Caudate nucleus (tissue), 63 donors: ENCODE measurements at places on chromosomes 3 and 15.

GRCh38 chr15:92454555-92455105 lies 60.9 kb downstream of the ST8SIA2 start:
- no peak for DNase-seq

GRCh38 chr15:66057089-66057488 lies 187.8 kb downstream of the RAB11A start:
- no peak for DNase-seq

GRCh38 chr3:128936341-128936740 lies 56.9 kb downstream of the ACAD9 start:
- no peak for DNase-seq

DNA sequence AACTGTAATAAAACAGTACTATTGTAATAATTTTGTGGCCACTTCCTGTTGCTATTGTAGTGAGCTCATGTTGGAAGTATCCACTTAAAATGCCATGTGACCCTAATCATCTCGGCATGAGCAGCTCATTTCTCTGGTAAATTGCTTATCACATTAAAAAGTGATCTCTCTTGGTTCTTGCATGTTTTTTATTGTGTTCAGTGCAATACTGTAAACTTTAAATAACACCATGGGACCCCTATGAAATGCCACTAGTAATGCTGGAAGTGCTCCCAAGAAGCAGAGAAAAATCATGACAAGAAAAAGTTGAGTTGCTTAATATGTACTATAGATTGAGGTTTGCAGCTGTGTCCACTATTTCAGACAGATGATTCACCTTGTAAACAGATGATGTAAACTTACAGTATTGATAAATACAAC lies 45.6 kb downstream of the NMD3 start:
- DNase-seq: no peak

DNA sequence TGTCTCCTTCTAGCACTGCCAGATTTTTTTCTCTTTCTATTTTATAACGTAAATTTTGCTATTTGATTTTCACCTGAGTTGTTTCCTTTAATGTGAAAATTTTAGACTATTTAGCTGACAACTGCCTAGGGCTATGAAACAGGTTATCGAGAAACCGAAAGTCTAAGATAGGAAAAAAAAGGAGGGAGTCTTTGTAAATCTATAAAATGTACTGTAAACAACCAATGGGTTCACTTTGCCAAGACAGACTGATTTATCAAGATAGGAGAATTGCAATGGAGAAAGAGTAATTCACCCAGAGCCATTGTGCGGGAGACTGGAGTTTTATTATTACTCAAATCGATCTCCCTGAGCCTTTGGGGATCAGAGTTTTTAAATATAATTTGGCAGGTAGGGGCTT lies 50.0 kb downstream of the TM4SF18 start:
- DNase-seq: no peak

DNA sequence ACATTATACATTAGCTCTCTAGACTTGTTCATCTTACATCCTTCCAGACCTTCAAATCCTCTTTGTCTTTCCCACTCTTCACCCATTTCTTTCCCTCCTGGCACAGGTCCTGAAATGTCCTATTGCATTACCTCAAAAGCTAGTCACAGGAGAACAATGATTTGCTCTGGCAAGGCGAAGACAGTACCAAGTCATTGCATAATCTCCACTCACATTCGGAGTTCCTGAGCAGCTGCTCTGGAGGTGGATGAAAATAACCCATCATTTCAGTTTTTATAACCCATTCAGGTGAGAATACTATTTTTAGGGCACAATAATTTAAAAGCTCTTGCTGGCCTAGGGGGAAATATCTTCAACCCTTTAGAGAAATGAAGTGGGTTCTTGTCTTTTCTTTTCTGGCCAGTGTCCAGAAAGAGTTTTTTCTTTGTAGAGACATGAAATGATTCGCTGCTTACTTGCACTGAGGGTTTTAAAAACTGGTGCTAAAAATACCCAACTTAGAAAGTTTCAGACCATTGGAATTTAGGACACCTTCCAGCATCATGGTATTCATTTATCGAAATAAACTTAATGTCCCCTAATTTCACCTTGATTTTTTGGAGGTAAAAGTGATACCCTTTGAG lies 23.4 kb upstream of the DYNC1LI1 start:
- no peak for DNase-seq

DNA sequence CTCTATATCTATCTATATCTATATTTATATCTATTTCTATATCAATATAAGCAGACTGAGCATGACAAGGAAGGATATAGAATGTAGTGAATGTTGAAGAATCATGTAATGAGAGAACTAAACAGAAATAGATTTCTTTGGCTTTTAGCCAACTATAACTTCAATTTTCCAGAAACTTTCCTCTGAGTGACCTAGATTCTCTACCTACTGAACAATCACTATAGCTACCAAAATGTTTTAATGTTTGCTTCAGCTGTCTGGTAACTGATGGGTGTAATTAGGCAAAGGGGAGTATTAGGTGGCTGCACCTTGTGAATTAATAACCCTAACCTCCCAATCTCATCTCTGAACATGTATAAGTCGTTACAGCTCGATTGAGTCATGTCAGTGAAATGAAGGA lies 76.4 kb upstream of the ROBO1 start:
- DNase-seq: no peak

- no peak for DNase-seq
Measured at GRCh38 chr15:33915571-33916407, 52.5 kb upstream of the CHRM5 start.

GRCh38 chr3:134647902-134648760 lies 2.7 kb downstream of the KY start:
- DNase-seq: no peak

DNA sequence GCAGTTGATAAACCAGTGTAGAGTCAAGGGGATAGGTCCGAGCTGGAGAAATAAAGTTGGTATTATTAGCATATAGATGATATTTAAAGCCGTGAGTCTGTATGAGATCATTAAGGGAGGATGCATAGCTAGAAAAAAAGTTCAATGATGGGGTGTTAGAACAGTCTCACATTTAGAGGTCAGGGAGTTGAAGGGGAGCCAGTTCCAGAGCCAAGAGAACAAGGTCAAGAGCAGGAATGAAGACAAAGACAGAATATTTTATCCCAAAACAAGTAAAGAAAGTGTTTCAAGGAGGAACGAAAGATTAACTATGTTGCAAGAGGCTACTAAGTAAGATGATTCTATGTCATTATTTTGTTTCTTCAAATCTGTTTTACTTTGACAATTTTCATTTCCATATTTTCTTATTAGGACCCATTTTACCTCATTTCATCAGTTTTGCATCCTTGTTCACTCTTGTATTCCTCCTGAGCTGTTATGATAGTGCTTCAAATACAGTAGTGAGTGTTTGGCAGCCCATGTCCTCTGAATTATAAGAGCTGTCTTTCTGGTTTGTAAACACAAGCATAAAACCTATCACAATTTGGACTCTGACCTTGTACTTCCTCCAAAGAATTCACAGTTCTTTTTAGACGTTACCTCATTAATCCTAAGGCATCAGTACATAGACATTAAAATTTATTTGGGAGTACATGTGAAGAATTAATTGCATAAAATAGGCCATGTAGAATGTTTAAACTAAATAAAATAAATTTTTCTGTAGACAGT lies 695.7 kb upstream of the NECTIN3 start:
- no peak for DNase-seq

GRCh38 chr15:89095073-89095472 lies 6.8 kb downstream of the ABHD2 start:
- no peak for DNase-seq

- no peak for DNase-seq
Measured at GRCh38 chr3:185319801-185320200, 43.1 kb upstream of the MAP3K13 start.

DNA sequence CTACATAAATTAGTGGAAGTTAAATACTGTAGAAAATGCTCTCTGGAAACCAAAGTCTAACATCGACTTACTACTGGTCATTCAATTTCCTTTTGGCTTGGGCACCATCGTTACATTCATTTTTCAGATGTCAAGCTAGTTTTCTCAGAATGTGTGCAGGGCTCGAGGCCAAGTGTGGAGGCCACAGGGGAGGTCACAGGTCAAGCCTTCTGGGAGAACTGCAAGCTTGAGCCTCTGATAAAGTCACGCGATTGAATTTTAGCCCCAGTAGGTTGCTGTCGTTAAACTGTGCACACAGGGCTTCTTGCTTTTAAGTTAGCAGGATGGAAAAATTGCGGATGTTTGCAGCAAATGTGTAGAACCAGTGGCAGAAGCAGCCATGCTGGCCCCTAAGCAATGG lies 182.2 kb downstream of the APBA2 start:
- no peak for DNase-seq

GRCh38 chr3:168878655-168879054 lies 782.9 kb upstream of the GOLIM4 start:
- DNase-seq: no peak

- no peak for DNase-seq
Measured at GRCh38 chr3:126415661-126416591, 21.2 kb downstream of the CFAP100 start.

- no peak for DNase-seq
Measured at GRCh38 chr3:43248185-43248583, 38.2 kb upstream of the SNRK start.

GRCh38 chr15:42490671-42491538 lies at the start of gene ZNF106:
TSS of gene ZNF106 (minus strand) at chr15:42491141. CDS start at chr15:42472289, 18,852 bp downstream.
- peak; percentile 81 for DNase-seq

- DNase-seq: peak; percentile 48
Measured at GRCh38 chr3:53842436-53843194, 3.6 kb downstream of the CHDH start.
